Tibial nerve (tissue), 4 donors: ENCODE measurements at places on chromosomes 7 and 10. TPM values are rescaled to one million over a fixed set of nuclear protein-coding genes. Genes with fewer than 3 reads are reported as not detected.

The PFKFB3 gene
- total RNA-seq: 120 TPM

The PLEKHS1 gene
- total RNA-seq: not detected

The SEMA3D gene
- 11.4 TPM for total RNA-seq

The POLL gene
- total RNA-seq: 38.1 TPM

The CCDC146 gene
- total RNA-seq: 17.7 TPM

The MICU1 gene
- 35.6 TPM for total RNA-seq

The FFAR4 gene
- 1.5 TPM for total RNA-seq

The MACC1 gene
- 2.4 TPM for total RNA-seq

The CPA2 gene
- not detected for total RNA-seq

The HDAC9 gene
- total RNA-seq: 48.4 TPM

The ABCC2 gene
- 1.7 TPM for total RNA-seq

The SHH gene
- total RNA-seq: 7.8 TPM

The TRIL gene
- 2.8 TPM for total RNA-seq

The HECW1 gene
- 5.7 TPM for total RNA-seq

The NRP1 gene
- total RNA-seq: 45.7 TPM

The LRRC61 gene
- total RNA-seq: 19.3 TPM

The TRIM73 gene
- 3.3 TPM for total RNA-seq

The TMEM176B gene
- 55.7 TPM for total RNA-seq

The ICA1 gene
- 20.1 TPM for total RNA-seq

The LIPF gene
- not detected for total RNA-seq

The COL1A2 gene
- 747 TPM for total RNA-seq

The GBX1 gene
- not detected for total RNA-seq
